ENCODE measurements at places on chromosomes 5 and 9.

DNA sequence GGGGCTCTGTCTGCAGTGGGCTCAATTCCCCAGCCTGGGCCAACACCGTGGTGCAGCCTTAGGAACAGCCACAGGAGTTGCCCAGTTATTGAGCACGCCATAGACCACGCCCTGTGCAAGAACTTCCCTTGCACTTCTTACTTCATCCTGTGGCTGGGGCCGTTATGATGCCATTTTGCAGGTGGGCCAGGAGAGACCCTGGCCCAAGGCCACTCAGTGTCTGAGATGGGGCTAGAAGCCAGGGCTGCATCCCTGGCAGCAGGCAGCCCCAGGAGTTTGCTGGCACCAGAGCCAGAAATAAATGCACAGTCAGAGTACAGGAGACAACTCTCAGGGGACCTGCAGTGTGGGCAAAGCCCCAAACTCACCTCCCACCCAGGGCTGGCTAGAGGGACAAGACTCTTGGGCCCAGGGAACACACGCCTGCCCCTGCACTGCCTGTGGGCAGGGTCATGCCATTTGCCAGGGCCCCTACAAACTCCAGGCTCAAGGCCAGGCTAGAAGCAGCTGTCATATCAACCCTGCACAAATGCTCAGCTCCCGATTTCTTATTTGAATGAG is 6.7 kb downstream of the CORO2A start:
- DNase-seq: no peak

GRCh38 chr5:2983583-2984300 is 232.3 kb upstream of the IRX2 start:
- DNase-seq: no peak

DNA sequence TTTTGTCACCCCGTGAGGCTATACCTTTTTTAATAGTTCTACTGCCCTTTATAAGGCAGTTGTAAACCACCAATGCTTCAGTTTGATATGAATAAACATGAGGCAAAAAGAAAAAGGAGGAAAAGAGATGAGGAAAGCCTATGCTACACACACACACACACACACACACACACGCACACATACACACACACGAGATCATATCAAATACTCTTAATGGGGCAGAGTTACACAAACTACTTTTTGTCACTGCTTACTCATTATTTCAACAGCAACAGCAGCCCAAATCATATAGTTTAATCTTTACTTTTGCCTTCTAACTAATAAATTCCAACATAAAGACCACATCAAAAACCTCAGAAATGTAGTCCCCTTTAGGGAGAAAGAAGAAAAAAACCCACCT is 116.8 kb upstream of the PAM start:
- DNase-seq: no peak

DNA sequence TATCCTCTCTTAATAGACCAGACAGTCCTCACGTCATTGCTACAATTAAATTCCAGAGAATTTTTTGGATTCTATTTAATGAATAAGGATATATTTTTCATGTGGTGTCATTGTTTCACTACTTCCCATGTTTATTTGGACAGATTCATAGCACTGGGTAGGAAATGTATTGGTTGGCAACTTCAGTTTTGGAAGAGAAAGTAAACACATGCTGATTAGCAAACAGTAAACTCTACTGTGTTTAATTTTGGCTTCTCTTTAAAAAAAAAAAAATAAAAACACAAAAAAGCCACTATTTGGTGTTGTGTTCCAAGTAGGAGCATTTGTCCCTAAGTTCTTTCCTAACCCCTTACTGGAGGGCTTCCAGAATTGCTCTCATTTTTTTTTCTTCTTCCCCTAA is 77.3 kb downstream of the NFIB start:
- no peak for DNase-seq

- no peak for DNase-seq
These were observed 4.6 kb upstream of the ERCC6L2 start for GRCh38 chr9:95870906-95871305.

- no peak for DNase-seq
These were observed 38.9 kb downstream of the ACO1 start for GRCh38 chr9:32423371-32423770.

GRCh38 chr5:107669096-107670031 is 1.4 kb downstream of the EFNA5 start:
- DNase-seq: no peak

DNA sequence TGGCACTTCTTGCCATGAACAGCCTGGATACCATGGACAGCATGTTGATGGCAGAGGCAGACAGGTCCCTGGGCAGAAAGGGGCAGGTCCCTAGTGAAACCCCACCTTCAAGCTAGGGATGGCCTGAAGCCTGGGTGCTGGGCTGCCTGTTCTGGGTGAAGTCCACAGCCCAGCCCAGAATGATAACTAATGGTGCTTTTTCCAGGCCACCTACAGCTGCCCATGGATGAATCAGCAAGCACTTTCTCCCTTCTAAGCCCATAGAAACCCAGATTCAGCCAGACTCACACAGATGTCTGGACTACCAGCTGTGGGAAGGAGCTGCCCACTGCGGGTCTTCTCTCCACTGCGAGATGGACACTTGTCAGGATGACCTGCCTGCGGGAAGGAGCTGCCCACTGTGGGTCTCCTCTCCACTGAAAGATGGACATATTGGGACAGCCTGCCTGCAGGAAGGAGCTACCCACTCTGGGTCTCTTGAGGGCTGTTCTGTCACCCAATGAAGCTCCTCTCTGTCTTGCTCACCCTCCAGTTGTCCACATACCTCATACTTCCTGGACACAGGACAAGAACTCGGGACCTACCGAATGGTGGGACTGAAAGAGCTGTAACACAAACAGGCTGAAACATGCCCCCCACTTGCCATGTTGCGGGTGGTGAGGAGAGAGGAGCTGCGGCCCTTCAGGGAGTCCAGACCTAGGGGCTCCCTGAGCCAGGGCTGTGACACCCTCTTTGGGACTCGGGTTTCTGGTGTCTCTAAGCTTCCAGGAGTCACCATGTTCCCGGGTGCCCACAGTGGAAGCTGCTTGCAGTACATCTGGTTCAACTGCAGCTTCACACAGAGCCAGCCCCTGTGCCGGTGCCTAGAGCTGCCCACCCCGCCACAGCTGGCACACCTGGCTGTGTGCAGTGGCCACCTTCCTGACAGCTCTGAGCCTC is 60.7 kb upstream of the SYNPO start:
- DNase-seq: no peak

GRCh38 chr9:93345643-93346230 is 105.7 kb upstream of the FAM120A start:
- DNase-seq: no peak

DNA sequence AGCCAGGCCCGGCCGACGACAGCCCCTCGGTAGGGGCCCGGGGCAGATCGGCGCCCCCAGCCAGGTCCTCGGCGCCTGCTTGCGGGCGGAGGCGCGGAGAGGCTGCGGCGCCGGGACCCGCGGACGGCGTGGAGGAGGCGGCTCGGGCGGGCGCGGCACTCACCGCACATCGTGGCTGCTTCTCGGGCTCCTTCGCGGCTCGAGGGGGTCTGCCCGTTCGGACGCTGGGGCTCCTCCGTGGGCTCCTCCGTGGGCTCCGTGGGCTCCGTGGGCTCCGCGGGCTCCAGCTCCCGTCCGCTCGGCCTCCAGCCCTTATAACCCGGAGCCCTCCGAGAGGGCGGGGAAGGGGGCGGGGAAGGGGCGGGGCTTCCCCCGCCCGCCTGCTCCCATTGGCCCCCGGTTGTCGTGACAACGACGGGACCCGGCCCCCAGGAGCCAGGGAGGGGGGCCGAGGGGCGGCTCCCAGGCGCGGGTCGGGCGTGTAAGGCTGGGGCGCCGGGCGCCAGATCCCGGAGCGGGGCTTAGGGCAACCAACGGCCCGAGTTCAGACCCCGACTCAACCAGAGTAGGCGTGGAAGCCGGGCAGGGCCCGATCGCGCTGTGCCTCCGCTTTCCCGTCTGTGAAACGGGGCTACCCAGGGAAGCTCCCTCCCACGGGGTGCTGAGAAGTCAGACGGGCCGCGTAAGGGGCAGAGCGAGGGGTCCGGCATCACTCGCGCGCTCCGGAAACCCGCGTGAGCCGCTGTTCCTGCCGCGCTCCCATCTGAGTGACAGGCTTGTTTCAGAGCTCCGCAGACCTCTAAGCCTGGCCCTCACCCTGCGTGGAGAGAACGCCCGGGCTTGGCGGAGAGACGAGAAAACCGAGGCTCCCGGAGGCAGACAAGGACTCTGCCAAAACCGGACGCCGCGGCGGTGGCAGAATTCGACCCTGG is at the start of gene GFPT2:
Gene GFPT2 (minus strand): TSS at position 289 of the 932 bp plus-strand sequence. CDS start 119 bp downstream, at position 170.
- DNase-seq: peak; percentile 42

- DNase-seq: no peak
These were observed 21.8 kb upstream of the FKTN start for GRCh38 chr9:105535920-105536668.

DNA sequence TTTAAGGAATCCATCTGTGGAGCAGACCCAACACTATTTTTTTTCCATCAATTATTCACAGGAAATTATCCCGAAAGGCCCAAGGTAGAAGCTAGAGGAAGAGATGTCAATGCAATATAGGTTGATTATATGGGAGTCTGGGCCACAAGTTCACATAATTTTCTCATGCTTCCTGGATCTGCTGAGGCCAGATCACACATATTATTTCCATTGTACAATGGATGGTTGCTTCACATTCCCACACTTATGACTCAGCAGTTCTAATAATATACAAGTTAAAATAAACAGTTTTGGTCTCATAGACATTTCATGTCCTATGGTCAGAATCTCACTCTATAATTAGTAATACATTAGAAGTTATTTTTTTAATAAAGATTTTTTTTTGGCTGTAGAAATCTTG is 66.0 kb upstream of the PTPRD start:
- no peak for DNase-seq

GRCh38 chr9:105293408-105293807 is 49.0 kb downstream of the SLC44A1 start:
- no peak for DNase-seq

- no peak for DNase-seq
These were observed 570 bp downstream of the CREBRF start for GRCh38 chr5:173056783-173057061.

DNA sequence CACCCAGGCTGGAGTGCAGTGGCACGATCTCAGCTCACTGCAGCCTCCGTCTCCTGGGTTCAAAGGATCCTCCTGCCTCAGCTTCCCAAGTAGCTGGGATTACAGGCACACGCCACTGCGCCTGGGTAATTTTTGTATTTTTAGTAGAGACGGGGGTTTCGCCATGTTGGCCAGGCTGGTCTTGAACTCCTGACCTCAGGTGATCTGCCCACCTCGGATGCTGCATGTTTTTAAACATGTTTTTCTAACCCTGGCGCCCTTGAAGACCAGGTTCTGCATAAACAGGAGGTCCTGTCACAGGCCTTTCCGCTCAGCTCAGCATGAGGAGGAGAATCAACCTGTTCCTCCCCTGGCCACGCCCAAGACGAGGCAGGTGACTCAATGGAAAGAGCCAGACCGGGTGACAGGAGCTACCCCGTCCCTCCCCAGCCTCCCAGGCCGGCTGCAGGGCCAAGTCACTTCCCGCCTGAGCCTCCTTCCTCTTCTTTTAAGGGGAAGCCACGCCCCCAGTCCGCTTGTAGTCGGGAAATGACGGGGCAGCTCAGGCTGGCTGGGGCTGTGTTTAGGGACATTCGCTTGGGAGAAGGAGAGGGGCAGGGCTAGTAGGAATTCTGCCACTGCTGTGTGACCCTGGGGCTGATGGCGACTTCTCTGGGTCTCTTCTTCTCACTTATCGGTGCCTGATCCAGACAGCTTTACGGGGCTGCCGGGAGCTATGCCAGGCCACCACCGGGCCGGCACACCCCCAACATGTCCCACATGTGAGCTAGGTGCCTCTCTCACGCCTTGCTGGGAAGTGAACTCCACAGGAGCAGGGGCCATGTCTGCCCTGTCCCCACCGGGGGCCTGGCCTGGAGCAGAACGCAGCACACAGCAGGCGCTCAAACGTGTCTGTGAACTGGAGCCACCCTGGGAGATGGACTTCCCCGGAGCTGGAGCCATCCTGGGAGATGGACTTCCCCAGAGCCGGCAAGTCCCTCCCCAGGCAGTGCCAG is 6.1 kb downstream of the NOTCH1 start:
- peak; percentile 75 for DNase-seq

GRCh38 chr9:134787601-134788531 is 92.7 kb upstream of the FCN2 start:
- DNase-seq: no peak

- no peak for DNase-seq
These were observed 49.3 kb upstream of the ZNF366 start for GRCh38 chr5:72556351-72557166.

DNA sequence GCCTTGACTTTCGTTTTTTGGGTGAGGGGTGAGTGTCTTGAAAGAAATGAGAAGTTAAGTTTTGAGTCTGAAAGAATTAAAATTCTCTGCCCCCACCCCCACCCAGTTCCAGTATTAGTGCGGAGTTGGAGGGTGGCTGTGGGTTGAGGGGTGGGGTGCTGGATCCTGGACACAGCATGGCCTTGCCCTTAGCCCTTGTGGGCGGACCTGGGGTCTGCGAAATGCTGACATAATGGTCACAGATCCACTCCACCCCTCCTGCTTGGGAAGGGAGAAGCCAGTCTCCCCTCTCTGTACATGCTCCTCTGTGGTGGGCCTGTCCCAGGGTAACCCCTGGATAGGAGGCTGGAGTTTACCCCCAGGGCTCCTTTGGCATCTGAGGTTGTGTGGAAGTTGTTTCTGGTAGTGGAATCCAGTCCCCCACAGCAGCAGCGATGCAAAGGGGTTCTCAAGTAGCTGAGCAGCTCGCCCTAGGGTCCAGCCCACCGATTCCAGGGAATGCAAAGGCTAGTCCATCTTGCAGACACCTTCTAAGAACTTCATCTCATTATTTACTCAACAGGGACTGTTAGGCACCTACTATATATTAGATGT is 42.8 kb upstream of the TCF7 start:
- DNase-seq: no peak

All from stimulated activated CD8-positive, alpha-beta memory T cell treated with anti-CD3 and anti-CD28 coated beads, Interleukin-4, amount 100 ng/mL, for 4 hours (primary cell).